ENCODE measurements at places on chromosomes 2 and 18.

- DNase-seq, result no peak
Measured at GRCh38 chr18:65608471-65608870, 142.3 kb upstream of the CDH7 start.

DNA sequence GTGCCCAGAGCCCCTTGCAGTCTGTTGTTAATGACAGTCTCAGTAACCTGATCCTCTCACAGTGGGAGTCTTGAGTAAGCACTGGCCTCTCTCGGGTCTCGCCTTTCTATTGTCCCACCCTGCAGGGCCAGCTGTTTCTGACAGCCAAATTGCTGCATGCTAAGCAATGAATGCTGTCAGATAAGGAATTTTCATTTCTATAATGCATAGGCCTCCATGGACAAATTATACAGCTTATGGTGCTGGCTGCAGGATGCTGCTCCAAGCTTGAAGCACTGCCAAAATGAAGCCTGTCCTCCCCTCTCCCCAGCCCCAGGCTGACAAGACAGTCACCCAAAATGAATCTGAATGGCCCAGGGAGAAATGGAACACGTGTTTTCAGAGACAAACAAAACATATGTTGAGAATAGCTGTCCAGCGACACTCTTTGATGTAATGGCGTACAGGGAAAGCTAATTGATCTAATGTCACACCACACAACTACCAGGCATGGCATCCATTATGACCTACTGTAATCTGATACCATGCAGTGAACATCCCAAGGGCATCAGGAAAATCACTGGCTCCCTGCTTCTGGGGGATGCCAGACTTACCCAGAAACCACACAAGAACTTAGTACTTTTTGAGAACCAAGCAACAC is 36.8 kb downstream of the ACVR1 start:
- DNase-seq, result no peak

DNA sequence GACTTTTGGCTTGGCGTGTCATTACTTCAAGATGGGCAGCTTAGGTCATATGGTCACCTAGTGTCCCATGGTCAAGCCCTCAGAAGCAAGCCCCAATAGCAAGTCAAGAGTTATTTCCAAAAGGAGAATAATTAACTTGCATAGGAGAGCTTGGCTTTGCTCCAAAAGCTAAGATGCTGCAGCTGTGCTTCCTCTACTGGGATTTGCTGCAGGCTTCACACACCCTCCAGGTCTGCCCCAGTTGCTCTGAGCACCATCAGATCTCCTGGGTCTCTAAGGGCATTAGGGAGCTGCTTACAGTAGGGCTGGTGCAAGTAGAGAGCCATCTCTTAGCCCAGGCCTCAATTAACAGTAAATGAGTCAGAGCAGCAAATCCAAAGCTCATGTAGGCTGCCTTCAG is 46.6 kb downstream of the THUMPD2 start:
- DNase-seq, result no peak

DNA sequence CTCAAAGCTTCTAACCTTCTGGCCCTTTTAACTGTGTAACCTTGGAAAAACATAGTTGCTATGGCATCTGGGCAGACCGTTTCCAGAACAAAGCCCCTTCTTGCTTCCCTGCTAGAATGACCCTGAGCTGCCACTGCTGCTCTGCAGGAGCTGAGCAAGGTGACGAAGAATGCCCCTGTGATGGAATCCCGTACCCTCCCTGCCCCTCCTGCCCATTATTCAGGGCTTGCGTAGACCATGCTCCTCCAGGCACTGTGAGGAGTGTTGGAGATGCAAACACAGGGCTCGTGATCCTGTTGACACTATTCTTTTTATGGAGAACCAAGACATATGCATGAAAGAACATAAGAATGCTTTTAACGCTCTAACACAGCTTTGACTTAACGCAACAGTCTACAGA is 191.1 kb downstream of the CDH2 start:
- no peak for DNase-seq

DNA sequence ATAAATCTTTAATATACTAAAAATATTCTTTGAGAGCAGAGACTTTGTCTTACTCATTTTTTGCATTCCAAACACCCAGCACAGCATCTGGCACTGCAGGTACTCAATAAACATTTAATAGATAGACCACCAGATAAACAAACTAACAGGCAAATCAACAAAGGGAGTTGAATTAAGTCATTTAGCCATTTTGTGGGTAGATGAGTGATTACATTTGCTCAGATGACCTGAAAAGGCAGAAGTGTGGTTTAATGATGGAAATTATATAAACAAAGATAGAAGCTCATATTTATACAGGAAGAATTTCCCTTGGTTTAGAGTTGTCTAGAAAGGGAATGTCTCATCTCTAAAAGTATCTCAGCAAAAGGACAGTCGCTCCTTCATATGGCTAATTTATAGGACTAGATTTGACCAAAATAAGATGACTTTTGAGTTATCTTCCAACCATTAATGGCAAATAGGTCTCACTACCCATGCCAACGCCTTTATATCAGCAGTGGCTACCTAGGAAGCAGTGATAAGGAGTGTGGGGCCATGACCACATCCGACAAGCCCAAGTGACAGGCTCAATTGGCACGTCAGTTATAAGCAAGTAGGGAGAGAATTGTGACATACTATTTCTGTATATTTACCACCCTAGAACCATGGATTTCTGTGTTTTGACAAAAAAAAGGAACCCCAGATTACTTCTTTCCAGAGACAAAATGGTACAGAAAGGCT is 173.5 kb downstream of the ATAD2B start:
- DNase-seq, result no peak

DNA sequence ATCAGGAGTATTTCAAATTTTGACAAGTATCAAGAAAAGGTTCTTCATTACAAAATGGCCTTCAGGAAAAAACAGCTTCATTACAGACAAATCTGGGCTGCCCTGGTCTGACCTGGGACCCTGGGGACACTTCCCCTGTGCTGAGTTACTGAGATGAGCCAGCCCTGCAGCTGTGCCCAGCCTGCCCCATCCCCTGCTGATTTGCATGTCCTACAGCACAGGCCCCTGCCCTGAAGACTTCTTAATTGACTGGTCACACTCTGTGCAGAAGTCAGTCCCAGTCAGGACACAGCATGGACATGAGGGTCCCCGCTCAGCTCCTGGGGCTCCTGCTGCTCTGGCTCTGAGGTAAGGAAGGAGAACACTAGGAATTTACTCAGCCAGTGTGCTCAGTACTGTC is 235.1 kb downstream of the ANKRD36B start:
- DNase-seq, result no peak

- DNase-seq, result no peak
Measured at GRCh38 chr2:72745679-72746368, 80.0 kb downstream of the EXOC6B start.
